ENCODE measurements at places on chromosomes 4 and X. TPM values are rescaled to one million over a fixed set of nuclear protein-coding genes. Genes with fewer than 3 reads are reported as not detected.

VSIG4 gene
- 20.6 TPM for polyA plus RNA-seq

ARFIP1 gene
- polyA plus RNA-seq, result 27.8 TPM

C4orf50 gene
- polyA plus RNA-seq, result not detected

TASL gene
- 0.46 TPM for polyA plus RNA-seq

EMCN gene
- polyA plus RNA-seq, result 1.5 TPM

LNX1 gene
- 7.7 TPM for polyA plus RNA-seq

LANCL3 gene
- polyA plus RNA-seq, result 0.03 TPM

ARMCX5 gene
- polyA plus RNA-seq, result 5.9 TPM

MAP7D2 gene
- polyA plus RNA-seq, result 0.38 TPM

CTAG2 gene
- 11.0 TPM for polyA plus RNA-seq

SH3RF1 gene
- 8.8 TPM for polyA plus RNA-seq

RAB41 gene
- not detected for polyA plus RNA-seq

LPAR4 gene
- 0.18 TPM for polyA plus RNA-seq

TLR6 gene
- 0.75 TPM for polyA plus RNA-seq

HPSE gene
- 0.82 TPM for polyA plus RNA-seq

FAM9C gene
- polyA plus RNA-seq, result not detected

RAB40A gene
- 3.5 TPM for polyA plus RNA-seq

WWC2 gene
- 7.1 TPM for polyA plus RNA-seq

SLC25A14 gene
- polyA plus RNA-seq, result 12.0 TPM

FAM47E gene
- polyA plus RNA-seq, result 1.9 TPM

EXOC1L gene
- polyA plus RNA-seq, result not detected

EREG gene
- polyA plus RNA-seq, result not detected

NLRP2B gene
- not detected for polyA plus RNA-seq

MYOZ2 gene
- 8.9 TPM for polyA plus RNA-seq

APELA gene
- polyA plus RNA-seq, result not detected

GC gene
- not detected for polyA plus RNA-seq

Data from aorta (tissue), 5 donors.